K562 (cell line): ENCODE measurements at places on chromosomes 12 and 14. TPM values are rescaled to one million over a fixed set of nuclear protein-coding genes. Genes with fewer than 3 reads are reported as not detected.

GRCh38 chr14:31476131-31476866 is 11.5 kb downstream of the GPR33 start:
- DNase-seq = no peak

GRCh38 chr12:27429606-27430005 is 16.9 kb upstream of the SMCO2 start:
- no peak for DNase-seq

- DNase-seq = no peak
These were observed 269.2 kb upstream of the DAAM1 start for GRCh38 chr14:58919217-58919616.

DNA sequence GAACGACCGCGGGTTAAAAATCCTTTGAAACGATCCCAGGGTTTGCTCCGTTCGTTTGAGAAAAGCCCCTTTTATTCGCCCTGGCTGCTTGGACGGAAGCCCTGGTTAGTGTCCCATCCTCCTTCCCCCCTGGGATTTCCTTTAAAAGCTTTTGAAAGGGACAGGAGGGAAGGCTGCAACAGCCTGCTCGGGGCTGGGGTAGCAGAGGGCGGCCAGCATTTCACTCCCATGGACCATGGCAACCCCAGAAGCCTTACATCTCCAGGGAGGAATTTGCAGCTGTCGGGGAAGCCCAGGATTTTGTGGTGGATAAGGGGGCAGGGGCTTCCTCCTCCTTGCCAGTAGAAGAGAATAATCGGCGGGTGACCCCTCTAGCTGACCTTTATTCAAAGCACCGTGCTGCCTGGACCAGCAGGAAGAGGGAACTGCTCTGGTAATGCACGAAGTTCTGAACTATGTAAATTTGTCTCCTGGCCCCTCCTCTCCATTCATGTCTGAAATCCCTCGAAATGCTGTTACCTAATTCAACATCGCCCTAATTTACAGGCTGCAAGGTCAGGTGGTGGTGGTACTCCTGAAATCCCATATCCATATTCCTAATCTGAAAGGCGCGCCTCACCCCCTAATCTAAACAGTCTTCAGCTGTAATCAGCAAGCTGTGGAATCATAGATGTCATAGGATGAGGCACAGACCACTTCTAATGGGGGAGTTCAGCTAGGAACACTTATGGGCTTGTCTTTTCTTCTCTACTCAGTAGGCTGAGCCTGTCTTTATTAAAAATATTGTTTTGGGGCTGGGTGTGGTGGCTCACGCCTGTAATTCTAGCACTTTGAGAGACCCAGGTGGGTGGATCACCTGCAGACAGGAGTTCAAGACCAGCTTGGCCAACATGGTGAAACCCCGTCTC is 1.0 kb upstream of the CLIP1 start:
- DNase-seq = no peak

DNA sequence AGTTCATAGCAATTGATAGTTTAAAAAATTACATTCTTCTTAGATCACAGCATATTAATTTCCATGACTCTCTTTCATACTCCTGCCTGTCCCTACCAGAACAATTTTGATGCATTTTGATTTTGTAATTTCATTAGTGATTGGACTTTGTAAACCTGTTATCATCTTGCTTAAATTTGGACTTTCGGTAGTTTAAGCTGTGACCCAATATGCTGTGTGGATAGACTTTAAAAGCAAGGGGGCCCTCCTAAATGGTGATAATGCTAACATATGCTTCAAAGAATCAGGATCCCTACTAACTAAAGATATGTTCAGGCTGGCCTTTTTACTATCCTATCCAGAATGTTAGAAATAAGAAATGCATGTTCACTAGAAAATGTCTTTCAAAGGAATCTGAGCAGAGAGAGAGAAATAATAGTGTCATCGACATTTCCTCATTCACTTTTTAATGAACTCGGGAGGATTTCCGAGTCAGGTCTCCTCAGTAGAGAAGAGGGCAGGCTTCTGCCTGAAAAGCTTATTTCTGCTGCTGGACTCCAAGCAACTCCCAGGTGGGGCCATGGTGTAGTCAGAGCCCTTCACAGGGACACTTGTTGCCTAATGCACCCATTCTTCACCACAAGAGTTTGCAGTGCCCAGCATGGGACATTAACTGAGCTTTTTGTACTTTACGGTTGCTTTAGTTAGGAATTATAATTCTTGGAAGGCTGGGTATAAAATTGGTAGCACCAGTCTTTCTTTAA is 16.7 kb downstream of the SLC38A4 start:
- no peak for DNase-seq

- DNase-seq = no peak
These were observed 64.9 kb downstream of the TMX1 start for GRCh38 chr14:51304941-51305340.

DNA sequence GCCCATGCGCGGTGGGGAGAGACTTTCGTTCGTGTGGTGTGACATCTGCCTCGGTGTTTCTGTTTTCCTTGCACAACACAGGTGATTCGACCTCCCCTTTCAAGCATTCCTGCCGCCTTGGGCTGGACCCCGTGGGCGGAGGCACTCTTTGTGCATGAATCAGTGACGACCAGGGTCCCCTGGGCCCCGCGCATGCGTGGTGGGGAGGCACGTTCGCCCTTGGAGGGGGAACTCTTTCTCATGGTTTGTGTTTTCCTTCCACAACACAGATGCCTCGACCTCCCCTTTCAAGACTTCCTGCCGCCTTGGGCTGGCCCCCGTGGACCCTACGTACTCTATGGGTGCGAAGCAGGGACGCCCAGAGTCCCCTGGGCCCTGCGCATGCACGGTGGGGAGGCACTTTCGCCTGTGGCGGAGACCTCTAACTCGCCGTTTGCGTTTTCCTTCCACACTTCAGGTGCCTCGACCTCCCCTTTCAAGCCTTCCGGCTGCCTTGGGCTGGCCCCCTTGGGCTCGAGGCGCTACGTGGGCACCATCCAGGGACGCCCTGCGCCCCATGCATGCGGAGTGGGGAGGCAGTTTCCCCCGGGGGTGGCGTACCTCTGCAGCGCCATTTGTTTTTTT is 340.9 kb downstream of the ALG10 start:
- peak; percentile 54 for DNase-seq

- peak; percentile 19 for DNase-seq
These were observed 3.4 kb downstream of the BMP4 start for GRCh38 chr14:53953002-53953827.

DNA sequence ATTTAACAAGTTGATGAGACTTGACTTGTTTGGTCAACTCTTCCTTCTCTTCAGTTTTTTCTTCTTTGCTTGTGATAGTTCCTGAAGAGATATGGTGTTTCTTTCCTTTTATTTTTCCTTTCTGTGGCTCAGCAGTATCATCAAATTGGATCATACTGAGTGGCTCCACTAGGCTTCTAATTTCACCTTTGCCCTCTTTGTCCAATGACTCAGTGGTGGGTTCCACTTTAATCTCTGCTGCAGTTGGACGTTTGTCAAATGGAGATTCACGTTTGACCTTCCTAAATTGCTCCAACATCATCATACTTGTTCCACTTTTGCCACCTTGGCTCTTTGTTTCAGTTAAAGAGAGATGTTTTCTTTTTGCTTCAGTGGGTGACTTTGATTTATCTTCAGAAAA is 41.5 kb downstream of the FAM186A start:
- DNase-seq = no peak

GRCh38 chr12:105998561-105998960 is 140.2 kb downstream of the NUAK1 start:
- no peak for DNase-seq

DNA sequence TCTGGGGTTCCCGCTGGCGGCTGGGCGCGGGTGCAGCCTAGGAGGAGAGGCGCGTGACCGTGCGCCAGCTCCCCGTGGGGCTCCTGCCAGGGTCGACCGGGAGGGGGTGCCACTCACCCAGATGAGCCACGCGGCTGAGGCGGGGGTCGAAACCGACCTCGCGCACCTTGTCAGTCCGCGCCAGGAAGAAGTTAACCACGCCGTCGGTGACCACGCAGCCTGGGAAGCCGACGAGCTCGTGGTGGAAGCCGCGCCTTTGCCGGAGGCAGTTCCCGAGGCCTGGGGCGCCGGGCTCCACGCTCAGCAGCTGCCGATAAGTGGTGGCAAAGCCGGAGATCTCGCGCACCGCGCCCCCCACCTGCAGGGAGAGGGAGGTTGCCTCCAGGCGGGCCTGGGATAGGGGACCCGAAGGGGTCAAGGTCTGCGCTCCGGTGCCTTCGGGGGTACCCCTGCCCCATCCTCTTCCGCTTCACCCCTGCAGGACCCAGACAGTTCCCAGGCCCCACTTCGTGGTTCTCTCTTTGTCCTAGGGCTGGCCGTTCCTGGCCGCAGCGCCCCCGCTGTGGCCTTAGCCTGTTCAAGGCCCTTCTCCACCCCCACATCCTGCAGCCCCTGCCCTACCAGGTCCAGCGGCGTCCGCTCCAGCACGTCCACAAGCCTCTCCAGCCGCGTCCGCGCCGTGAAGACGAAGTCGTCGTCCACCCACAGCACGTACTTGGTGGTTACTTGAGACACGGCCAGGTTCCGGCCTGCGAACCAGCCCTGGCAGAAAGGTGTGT is 5.3 kb downstream of the B4GALNT1 start:
- no peak for DNase-seq

DNA sequence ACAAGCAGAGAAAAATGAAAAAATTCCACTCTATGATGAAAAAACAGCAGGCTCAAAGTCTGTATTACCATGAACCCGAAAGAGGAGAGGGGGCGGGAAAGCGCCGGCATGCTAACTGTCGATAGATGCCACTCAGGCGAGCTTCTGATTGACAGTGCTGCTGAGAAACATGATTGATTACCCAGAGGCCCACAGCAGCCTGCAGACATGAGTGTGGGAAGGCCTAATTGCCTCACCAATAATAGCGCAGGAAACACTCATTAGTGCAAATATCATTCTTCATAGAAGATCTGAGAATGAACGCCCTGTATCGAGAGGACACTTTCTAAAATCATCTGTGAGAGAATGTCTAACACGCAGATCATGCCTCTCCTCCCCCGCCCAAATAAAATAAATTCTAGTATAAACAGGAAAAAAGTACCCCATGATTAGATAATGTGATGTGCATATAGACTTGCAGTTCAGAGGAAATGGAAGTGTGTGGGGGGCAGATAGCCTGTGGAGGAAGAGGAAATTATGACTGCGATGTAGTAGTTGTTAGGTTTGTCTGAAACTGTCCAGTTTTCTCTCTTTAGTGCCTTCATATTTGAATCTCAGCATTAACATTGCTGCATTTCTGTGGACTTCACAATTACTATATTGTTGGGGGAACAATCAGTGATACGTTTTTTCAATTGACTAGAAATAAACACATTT is 15.6 kb downstream of the TPH2 start:
- DNase-seq = no peak

The LMO3 gene
- total RNA-seq = 0.20 and 0.40 TPM in 2 replicates

The PPP1R36 gene
- total RNA-seq = not detected in 2 replicates

The TMEM233 gene
- 0.04 TPM in 1 of 2 replicates, not detected in the other for total RNA-seq
